Progenitor cell of endocrine pancreas (in vitro differentiated cells): ENCODE measurements at places on chromosomes 16 and 17. TPM values are rescaled to one million over a fixed set of nuclear protein-coding genes. Genes with fewer than 3 reads are reported as not detected.
A peak's percentile ranks its signal among the peaks of the same experiment; 100 is the strongest.

DNA sequence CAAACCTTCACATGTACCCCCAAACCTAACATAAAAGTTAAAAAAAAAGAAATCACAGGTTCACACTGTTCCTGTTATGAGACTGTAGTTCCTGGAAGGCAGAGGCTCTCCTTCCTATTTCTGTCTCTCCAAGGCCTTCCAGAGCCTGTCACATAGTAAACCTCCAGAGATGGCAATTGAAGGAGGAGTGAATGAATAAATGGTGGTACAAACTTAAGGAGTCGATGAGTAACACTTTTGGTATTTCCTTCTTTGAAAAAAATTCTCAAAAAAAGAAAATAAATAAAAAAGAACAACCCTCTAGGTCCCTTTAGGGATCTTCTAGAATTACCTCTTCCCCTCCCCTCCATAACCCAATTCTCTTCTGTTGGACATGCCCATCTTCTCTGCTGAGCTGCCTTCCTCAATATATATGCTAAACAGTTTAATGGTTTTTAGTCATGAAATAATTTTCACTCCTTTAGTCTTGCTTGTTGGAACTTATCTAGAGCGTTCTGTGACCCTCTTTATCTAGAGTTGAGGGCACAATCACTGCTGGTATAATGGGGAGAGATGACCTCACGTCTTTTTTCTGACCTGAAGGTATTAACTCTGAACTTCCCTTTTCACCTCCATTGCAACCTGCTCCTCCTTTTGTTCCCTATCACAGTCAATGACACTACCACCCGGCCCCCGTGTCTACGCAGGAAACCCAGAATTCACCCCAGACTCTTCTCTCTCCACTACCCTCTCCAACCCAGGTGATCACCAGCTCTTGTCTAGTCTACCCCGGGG is 1.7 kb upstream of the TAF15 start:
- DNase-seq: no peak

- DNase-seq: no peak
Measured at GRCh38 chr16:69725480-69726312, 664 bp downstream of the NQO1 start.

DNA sequence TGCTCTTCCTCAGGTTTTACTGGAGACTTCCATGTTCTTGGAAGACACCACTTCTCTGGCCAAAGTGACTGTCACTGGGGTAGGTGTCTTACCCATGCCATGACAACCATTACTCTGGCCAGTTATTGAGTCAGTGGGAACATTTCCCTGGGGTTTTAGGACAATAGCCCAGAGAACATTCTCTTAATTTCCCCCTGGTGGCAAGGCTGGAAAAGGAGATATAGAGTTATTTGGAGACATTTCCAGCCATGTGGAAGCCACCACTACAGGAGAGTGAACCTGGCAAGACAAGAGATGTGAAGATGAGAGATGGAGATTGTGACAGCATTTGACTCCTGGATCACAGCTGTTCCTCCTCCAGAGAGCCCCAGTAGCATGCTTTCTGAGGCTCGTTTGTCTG is 106.2 kb downstream of the CDK5R1 start:
- DNase-seq: no peak

DNA sequence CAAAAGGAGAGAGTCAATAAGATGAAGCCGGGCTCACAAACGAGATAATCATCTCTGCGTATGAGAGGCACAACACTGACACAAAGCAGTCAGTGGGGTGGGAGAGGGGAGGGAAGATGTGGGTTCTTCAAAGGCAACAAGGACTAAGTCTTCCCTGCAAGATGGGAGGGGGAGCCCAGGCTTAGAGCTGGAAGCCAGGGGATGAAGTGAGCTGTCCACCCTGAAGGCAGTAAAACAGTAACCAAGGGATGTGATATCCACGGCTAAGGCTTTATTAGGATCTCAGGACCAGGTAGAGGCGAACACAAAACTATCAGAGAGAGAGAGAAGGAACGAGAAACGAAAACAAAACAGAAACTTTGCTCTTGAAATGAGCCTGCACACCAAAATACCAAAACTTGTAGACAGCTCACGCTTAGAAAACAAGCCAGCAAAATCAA is 115.9 kb downstream of the DYNLRB2 start:
- DNase-seq: no peak

- DNase-seq: no peak
Measured at GRCh38 chr17:50353600-50354195, 7.8 kb downstream of the XYLT2 start.

- no peak for DNase-seq
Measured at GRCh38 chr17:9409878-9410277, 165.7 kb downstream of the STX8 start.

GRCh38 chr16:1938910-1939309 is 4.1 kb downstream of the MSRB1 start:
- DNase-seq: no peak

GRCh38 chr17:70797166-70797565 is 627.8 kb downstream of the KCNJ2 start:
- no peak for DNase-seq

GRCh38 chr17:44850025-44850424 is 2.3 kb downstream of the HIGD1B start:
- no peak for DNase-seq

DNA sequence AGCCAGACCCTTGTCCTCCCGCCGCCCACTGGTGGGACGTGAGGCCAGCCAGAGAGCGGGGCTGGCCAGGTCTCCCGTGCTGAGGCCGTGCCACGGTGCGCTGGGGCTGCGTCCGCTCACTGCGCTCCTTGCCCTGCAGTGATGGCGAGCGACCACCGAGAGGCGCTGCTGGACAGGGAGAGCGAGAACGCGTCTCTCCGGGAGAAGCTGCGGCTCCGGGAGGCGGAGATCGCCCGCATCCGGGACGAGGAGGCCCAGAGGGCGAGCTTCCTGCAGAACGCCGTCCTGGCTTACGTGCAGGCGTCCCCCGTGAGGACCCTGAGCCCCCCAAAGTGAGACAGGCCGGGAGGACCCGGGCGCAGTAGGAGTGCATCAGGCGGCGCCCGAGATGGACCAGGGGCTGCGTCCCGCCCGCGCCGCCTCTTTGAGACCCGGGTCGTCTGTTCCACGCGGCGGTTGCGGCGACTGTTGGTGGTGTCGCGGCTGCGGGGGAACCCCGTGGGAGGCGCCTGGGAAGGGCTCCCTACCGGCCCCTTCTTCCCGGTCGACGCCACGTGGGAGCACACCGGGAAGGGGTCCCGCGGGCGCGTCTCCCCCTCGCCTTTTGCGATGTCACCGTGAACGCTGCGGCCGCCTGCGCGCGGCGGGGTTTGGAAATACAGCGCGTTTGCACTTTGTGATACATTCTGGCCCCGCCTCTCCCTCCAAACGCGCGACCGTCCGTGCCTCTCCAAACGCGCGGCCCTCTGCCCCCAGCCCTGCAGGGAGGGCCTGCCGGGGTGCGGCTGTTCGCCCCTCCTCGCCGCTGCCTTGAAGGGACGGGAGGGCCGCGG is 792 bp upstream of the RAC3 start:
- DNase-seq: peak; percentile 85

DNA sequence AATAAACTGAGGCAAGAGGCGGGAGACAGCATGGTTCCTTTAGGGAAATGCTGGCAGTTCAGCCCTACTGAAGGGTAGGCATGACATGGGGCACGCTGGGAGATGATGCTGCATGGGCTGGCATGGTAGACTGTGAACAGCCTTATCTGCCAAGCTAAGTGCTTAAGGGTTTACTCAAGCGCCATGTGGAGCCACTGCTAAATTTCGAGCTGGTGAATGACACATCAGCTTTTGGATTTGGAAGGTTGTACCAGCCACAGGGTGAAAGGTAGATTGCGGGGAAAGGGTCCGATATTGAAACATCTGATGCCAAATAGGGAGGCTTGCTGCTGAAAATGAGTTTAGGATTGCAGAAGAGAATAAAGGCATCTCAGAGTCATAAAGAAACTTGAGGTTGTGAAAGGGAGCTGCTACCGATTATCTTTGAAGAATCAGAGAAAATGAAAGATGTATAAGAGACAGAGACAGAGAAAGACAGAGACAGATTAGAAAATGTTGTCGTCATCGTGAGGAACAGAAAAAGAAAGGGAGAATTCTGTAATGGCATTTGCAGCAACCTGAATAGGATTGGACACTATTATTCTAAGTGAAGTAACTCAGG is 16.3 kb downstream of the PIK3R5 start:
- DNase-seq: no peak

DNA sequence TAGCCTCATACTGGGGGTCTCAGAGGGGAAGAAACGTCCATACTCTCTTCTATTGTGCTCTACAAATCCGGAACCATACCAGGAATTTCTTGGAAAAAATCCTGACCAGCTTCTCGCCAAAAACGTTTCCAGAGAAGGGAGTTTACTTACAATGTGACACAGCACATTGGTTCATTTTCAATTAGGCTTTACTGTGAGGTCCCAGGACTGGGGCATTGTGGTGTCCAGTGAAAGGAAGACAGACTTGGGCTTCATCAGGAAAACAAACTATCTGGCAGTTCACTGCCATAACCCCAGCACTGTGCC is 14.7 kb downstream of the MPP2 start:
- DNase-seq: no peak

DNA sequence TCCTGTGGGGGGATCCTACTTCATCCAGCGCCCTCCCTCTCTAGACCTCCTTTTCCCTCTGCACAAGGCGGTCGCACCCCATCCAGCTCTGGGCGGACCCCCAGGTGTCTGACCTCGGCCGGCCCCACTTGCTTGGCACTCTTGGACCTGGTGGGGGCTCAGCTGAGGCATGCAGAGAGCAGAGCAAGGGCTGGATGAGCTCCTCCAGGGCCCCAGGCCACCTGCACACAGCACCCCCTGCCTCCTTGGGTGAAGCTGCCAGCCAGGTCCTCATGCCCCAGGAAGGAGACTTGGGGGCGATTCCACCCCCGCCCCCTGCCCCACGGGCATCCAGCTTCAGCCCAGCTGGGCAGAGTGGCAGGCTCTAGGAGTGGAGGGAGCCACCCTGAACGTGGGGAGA is 159.4 kb upstream of the GSE1 start:
- DNase-seq: no peak

- no peak for DNase-seq
Measured at GRCh38 chr17:77842528-77843147, 115.9 kb upstream of the TNRC6C start.

- no peak for DNase-seq
Measured at GRCh38 chr16:10619271-10619849, 39.0 kb upstream of the EMP2 start.

GRCh38 chr17:64750891-64751677 is 89.0 kb upstream of the SMURF2 start:
- no peak for DNase-seq

GRCh38 chr16:11121083-11121608 is 134.9 kb downstream of the SOCS1 start:
- no peak for DNase-seq

DNA sequence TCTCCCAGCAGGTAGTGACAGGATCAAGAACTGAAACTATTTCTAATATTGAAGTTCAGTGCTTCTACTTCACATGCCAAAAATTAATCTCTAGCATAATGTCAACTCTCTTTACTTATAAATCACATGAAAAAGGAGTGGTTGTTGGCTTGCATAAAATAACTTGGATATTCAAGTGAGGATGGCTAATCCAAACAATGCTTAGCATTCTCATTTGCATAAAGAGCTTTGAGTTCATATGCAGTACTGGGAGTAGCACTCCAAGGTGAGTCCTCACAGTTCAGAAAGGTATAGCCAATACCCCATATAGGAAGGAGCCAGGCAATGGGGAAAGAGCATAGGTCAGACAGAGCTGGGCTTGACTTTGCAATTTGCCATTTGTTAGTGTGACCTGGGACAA is 149.3 kb downstream of the PCTP start:
- DNase-seq: no peak

DNA sequence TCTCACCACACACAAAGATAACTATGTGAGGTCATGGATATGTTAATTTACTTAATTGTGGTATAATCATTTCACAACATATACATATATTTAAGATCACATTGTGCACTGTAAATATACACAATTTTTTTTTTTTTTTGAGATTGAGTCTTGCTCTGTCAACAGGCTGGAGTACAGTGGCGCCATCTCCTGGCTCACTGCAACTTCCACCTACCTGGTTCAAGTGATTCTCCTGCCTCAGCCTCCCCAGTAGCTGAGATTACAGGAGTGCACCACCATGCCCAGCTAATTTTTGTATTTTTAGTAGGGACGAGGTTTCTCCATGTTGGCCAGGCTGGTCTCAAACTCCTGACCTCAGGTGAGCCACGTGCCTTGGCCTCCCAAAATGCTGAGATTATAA is 11.5 kb upstream of the PRSS54 start:
- no peak for DNase-seq

GRCh38 chr16:12679660-12680272 is 123.9 kb downstream of the CPPED1 start:
- no peak for DNase-seq

- no peak for DNase-seq
Measured at GRCh38 chr17:75019710-75020109, 7.2 kb downstream of the MRPL58 start.

DNA sequence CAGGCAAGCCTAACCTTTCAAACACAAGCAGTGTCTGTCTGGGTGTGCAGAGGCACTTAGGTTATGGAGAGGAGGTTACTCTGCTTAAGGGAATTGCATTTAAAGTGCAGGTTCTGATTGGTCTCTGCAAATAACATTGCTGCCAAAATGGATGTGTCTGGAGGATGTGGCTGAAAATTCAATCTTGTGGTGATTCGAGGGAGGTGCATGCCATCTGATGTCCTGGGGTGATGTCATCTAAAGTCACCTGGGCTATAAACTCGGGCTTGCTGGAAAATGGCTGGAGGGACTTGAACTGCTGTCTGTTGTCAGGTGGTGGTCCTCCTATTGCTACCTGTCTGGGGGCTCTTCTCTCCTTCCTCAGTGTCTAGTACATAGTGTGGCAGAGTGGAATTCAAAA is 28.3 kb upstream of the GPR139 start:
- DNase-seq: no peak

DNA sequence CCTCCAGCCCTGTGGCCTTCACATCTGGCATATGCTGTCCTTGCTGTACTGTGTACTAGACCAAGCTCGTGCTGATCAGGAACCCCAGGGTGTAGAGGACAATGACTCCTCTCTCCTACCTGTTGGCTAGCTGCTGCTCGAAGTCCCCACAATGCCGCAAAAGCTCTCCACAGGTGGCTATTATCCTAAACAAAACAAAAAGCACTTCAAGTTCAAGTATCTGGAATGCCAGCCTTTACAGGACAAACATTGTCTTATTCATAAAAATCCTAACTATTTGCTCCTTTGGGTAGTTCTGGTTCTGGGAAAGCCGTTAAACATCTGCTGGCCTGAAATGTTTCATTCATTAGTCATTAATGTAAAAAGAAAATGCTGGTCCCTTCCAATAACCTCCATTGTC is 42.8 kb downstream of the COG7 start:
- no peak for DNase-seq

GRCh38 chr17:43010667-43011308 is 4.2 kb downstream of the IFI35 start:
- no peak for DNase-seq

KRT9 gene
- not detected in 2 replicates for total RNA-seq

KRTAP4-3 gene
- total RNA-seq: not detected in 2 replicates

AATK gene
- 12.2 and 12.9 TPM in 2 replicates for total RNA-seq

EVPLL gene
- not detected in 2 replicates for total RNA-seq

EPN3 gene
- total RNA-seq: 8.5 and 9.1 TPM in 2 replicates

GCGR gene
- total RNA-seq: 2.1 and 2.2 TPM in 2 replicates

PHKG2 gene
- total RNA-seq: 53.5 and 61.8 TPM in 2 replicates

CACNG1 gene
- total RNA-seq: 0.22 TPM in 1 of 2 replicates, not detected in the other

HBZ gene
- not detected in 2 replicates for total RNA-seq

SCARF1 gene
- total RNA-seq: 0.43 and 0.69 TPM in 2 replicates

CHST6 gene
- total RNA-seq: 7.7 and 8.4 TPM in 2 replicates

INTS2 gene
- total RNA-seq: 16.9 and 18.2 TPM in 2 replicates

KRTAP2-1 gene
- total RNA-seq: not detected in 2 replicates

ESRP2 gene
- 82.3 and 88.6 TPM in 2 replicates for total RNA-seq

GSG1L gene
- 0.17 and 0.27 TPM in 2 replicates for total RNA-seq
